Mononuclear cell (primary cell): ENCODE measurements at places on chromosomes 2 and 18. TPM values are rescaled to one million over a fixed set of nuclear protein-coding genes. Genes with fewer than 3 reads are reported as not detected.

Gene RAB6C
- total RNA-seq, result 0.10 TPM

Gene EVX2
- not detected for total RNA-seq

Gene LYG1
- total RNA-seq, result 0.52 TPM

Gene CYRIA
- total RNA-seq, result 63.3 TPM

Gene PARD6G
- total RNA-seq, result 0.73 TPM

Gene SLC14A1
- 2.5 TPM for total RNA-seq

Gene CPO
- 0.21 TPM for total RNA-seq

Gene NT5DC4
- not detected for total RNA-seq

Gene HES6
- total RNA-seq, result 5.4 TPM

Gene BMP10
- not detected for total RNA-seq

Gene TUBB8B
- not detected for total RNA-seq

Gene TBR1
- 0.10 TPM for total RNA-seq

Gene ALPP
- not detected for total RNA-seq

Gene ST6GAL2
- total RNA-seq, result 0.21 TPM

Gene BCL2
- total RNA-seq, result 78.2 TPM

Gene MAP2
- 0.73 TPM for total RNA-seq

Gene MATN3
- total RNA-seq, result not detected

Gene COBLL1
- total RNA-seq, result 26.4 TPM

Gene SERPINB7
- total RNA-seq, result not detected

Gene SPATA3
- total RNA-seq, result not detected

Gene CYS1
- 0.10 TPM for total RNA-seq

Gene FOXI3
- not detected for total RNA-seq

Gene TMEFF2
- total RNA-seq, result not detected

Gene BUB1
- total RNA-seq, result 6.0 TPM

Gene KDM3A
- total RNA-seq, result 130 TPM

Gene CXCR1
- 0.10 TPM for total RNA-seq

Gene CAPN14
- total RNA-seq, result 0.21 TPM

Gene TMEM169
- total RNA-seq, result 0.42 TPM

Gene EIPR1
- 10.0 TPM for total RNA-seq

Gene STK16
- 18.5 TPM for total RNA-seq

Gene TMEM163
- 0.63 TPM for total RNA-seq

Gene TXNDC2
- total RNA-seq, result 0.10 TPM

Gene DES
- 1.3 TPM for total RNA-seq

Gene ITGB6
- total RNA-seq, result not detected

Gene UBE2E3
- total RNA-seq, result 28.9 TPM

Gene PCARE
- under 0.01 TPM for total RNA-seq

Gene MYO5B
- total RNA-seq, result under 0.01 TPM

Gene IL1F10
- total RNA-seq, result not detected

Gene SKOR2
- total RNA-seq, result not detected

Gene IGFBP2
- 0.52 TPM for total RNA-seq

Gene OSBPL1A
- total RNA-seq, result 4.2 TPM

Gene AQP12B
- total RNA-seq, result not detected

Gene SLC11A1
- total RNA-seq, result 126 TPM

Gene EFHD1
- total RNA-seq, result 0.42 TPM

Gene XPO1
- 111 TPM for total RNA-seq

Gene PPP1R1C
- not detected for total RNA-seq

Gene SNTG2
- total RNA-seq, result 1.5 TPM

Gene RAB11FIP5
- total RNA-seq, result 14.5 TPM

Gene CYP26B1
- under 0.01 TPM for total RNA-seq

Gene HAAO
- 3.9 TPM for total RNA-seq

Gene SLC40A1
- 65.5 TPM for total RNA-seq

Gene PNO1
- total RNA-seq, result 16.5 TPM

Gene CSRNP3
- under 0.01 TPM for total RNA-seq

Gene ASXL3
- total RNA-seq, result under 0.01 TPM

Gene CDH20
- total RNA-seq, result 0.10 TPM

Gene RIT2
- not detected for total RNA-seq

Gene TFCP2L1
- total RNA-seq, result 0.10 TPM

Gene SRD5A2
- not detected for total RNA-seq

Gene ATP8B1
- total RNA-seq, result not detected
